Spinal cord (tissue), 10 donors: ENCODE measurements at places on chromosomes 12 and 14.
A peak's percentile ranks its signal among the peaks of the same experiment; 100 is the strongest.

GRCh38 chr12:118103201-118103600 lies 610 bp downstream of the VSIG10 start:
- no peak for DNase-seq

DNA sequence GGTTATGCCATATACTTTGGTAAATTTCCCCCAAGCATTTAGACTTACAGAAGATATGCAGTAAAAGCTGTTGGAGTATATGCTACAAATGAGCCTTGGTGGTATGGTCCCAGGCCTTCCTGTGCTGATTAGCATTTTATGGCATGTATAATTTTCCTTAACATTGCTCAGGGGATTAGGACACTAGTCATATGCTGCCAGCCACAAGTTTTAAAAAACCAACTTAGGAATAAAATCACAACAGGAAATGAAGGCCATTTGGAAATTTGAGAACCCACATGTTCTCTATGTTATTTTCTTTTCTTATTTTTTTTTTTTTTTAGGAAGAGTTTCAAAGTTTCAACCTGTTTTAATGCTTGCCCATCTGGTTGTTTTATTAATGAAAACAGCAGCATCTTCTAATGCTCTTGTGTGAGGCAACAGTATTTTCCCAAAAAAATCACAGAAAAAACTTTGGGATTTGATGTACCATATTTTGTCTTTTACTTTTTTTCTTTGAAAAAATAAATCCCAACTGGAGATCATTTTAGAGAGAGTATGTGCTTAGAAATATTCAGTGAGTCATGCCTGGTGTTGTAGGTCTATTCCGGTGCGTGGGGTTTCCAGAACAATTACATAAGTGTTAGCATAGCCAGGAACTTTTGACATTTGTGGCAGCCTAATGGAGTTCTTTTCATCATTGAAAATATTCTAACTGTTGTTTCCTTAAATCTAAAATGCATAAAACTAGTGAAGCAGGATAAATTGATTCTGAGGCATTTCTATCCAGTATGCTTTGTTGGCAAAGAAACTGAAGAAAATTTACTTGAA lies 21.7 kb upstream of the DUSP6 start:
- DNase-seq = peak; percentile 12

GRCh38 chr14:89401241-89401640 lies 15.8 kb downstream of the FOXN3 start:
- DNase-seq = no peak

DNA sequence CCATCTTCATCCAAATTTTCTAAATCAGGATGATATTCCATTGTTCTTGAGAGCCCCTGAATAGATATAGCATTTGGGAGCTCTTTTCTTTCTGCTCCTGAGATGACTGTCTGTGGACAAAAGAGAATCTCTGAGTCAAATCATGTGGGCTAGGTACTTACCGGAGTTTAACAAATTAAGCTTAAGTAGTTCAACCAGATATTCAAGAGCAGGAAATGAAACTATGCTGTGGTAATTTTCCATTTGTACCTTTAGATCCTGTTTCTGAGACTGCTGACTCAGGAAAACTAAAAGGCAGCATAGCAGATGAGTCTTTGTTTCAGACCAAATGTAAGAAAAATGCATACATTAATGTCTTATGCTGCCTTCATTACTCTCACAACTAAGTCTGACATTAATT lies at the start of gene CLEC7A:
Gene CLEC7A, minus strand, starts transcription at position 158 of the 400 bp plus-strand sequence. Its CDS starts 117 bp downstream, at position 41.
- DNase-seq = no peak

DNA sequence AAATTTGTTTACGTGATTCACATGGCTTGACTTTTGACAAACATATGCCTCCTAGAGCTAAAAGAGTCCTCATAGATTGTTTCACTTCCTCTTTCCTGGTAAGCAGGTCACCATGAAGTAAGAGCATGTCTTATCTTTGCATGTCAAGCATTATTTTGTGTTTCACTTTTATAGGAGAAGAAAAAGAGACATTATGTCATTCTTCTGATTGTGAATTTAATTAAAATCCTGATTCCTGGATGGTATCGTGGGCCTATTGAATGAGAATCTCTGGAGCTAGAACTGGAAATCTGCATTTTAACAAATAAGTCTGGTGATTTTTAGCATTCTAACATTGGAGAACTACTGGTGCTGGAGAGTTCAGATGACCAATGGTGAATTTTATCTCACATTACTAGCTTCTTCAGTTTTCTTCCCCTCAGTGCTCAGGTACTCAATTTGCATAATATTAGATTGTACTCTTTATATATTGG lies 218.6 kb upstream of the ATP2B1 start:
- DNase-seq = no peak
